Sciatic nerve (tissue), 2 donors: ENCODE measurements at places on chromosomes 7 and 10. TPM values are rescaled to one million over a fixed set of nuclear protein-coding genes. Genes with fewer than 3 reads are reported as not detected.

MNX1 gene
- total RNA-seq = not detected

AMPH gene
- total RNA-seq = 5.9 TPM

ANKRD30A gene
- total RNA-seq = 0.09 TPM

GRCh38 chr10:45325116-45325515 lies 9.7 kb upstream of the OR13A1 start:
- no peak for DNase-seq

DNA sequence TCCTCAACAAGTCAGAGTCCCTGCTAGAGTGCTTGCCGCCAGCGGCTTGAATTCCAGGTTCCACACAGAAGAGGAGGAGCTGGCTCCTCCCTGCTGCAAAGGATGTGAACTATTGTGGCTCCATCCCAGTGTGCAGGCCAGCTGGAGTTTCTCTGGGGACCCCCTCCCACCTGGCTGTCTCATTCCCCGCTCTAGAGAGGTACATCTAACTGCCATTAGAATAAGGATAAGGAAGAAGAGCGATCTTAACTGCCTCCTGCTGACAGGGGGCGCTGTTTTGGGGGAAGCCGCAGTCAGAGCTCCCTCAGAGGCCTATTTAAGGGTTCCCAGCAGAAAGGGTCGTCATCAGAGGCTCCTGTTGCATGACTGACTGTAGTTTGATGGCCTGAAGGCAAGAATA lies 40.8 kb upstream of the HECW1 start:
- DNase-seq = no peak

DNA sequence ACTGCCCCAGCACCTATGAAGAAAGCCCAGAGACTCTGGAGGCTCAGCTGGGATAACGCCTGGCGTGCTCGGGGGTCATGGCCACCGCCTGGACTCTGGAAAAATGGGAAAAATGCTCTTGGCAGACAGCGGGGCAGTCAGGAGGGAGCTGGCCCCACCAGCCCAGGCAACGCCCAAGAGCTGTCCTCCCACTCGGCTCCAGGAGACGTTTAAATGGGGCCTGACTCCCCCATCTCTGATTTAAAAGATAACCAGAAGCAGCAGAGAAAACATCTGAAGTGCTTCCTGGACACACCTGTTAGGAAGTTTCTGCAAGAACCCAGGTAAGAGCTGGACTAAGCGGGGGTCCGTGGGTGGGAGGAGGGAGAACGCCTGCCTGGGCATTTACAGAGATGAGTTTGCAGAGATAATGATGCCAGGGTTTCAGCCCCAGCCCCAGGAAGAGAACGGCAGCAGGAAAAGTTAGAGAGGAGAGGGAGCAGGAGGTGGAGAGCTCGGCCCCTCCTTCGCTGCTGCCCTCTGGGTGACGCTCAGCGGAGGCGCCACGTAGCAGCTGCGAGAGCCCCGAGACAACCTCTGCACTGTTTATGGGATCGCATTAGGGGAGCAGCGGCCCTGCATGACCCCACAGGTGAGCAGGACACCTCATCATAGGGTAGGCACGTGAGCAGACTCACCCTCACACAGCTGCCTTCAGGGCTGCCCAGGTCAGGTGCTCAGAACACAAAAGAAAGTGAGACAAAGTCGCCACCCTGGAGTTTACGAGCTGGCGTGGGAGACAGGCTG lies 83.5 kb upstream of the INSIG1 start:
- no peak for DNase-seq
